Stimulated activated CD4-positive, alpha-beta T cell treated with anti-CD3 and anti-CD28 coated beads, Interleukin-4, amount 100 ng/mL, for 48 hours (primary cell): ENCODE measurements at places on chromosomes 13 and 19.

GRCh38 chr13:22161871-22162270, 491.0 kb downstream of the FGF9 start:
- no peak for DNase-seq

- no peak for DNase-seq
Measured at GRCh38 chr19:2274931-2275535, 6.9 kb downstream of the PEAK3 start.

GRCh38 chr19:35153701-35154524, 622 bp upstream of the FXYD5 start:
- peak; percentile 80 for DNase-seq

DNA sequence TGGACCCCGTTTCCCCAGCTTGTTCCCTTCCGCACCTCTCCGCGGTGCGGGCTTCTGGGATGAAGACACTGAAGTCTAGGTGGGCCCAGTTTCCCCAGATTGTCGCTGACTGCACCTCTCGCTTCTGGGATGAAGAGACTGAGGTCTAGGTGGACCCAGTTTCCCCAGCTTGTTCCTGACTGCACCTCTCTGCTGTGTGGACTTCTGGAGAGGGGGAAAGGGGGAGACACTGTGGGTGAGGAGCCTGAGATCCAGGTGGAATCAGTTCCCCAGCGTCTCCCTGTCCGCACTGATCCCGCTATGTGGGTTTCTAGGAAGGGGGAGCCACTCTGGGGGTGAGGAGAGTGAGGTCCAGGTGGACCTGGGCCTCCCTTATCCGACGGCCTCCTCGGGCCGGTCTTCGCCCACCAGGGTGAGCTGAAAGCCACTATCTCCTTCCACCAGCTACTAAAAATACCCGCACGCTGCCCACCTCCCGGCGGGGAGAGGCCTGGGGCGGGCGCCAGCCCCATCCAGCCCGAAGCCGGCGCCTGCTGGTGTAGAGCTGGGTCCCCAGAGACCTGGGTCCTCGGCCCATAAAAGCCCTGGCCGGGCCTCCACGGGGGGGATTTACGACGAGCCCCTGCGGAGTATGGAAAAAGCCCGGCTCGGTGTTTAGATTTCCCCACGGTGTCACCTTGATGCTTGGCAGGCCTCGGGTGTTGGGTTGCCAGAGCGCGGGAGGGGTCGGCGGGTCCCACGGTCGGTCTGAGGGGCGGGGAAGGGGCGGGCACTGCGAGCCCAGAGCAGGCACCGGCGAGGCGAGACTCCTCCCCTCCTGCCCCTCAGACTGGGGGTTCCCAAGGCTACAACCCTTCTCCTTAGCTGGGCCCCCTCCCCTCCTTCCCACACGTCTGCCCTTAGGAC, 10.6 kb downstream of the FUT6 start:
- DNase-seq, result no peak

DNA sequence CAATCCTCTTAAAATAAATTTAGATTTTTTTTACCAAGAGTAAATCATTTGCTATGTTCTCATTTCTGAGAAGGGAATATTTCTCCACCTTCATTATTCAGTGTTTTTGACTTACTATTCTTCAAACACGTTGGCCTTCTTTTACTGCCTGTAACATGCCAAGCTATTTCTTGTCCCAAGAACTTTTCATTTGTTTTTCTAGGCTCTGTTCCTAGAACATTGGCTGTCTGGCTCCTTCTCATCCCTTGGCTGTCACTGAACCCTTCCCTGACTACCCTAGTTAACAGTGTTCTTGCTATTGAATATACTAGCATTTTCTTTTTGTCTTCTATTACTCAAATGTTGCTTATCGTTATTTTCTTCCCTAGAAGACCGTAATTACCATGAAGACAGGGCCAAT, 248.1 kb downstream of the ITGBL1 start:
- no peak for DNase-seq

DNA sequence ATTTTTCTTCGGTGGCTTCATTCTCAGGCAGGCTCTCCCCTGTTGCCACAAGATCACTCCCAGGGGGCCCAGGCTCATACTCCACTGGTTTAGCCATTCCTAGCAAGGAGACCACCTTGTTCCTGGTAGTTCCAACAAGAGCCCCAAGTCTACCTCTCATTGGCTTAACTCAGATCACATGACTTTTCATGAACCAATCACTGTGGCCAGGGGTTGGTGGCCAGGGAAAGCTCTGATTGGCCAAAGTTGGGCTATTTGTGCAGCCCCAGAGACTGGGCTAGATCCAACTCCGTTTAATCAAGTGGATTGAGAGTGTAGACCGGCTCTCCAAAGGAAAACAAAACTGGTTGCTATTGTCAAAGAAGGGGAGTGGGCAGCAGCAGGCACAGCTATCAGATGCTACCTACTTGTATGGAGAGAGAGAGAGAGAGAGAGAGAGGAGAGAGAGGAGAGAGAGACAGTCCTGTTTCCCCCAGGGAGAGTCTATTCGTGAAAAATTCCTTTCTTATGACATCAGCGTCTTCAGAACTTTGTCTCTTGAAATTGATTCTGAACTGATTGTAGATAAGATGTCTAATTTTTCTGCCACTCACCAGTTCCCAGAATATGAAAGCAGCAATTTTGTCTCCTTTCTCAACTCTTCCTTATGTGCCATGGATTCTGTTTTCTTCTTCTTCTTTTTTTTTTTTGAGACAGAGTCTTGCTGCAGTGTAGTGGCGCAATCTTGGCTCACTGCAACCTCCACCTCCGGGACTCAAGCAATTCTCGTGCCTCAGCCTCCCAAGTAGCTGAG, 5.9 kb downstream of the CEACAM19 start:
- DNase-seq, result no peak

- DNase-seq, result no peak
Measured at GRCh38 chr13:113629866-113630265, 28.1 kb downstream of the ATP4B start.

DNA sequence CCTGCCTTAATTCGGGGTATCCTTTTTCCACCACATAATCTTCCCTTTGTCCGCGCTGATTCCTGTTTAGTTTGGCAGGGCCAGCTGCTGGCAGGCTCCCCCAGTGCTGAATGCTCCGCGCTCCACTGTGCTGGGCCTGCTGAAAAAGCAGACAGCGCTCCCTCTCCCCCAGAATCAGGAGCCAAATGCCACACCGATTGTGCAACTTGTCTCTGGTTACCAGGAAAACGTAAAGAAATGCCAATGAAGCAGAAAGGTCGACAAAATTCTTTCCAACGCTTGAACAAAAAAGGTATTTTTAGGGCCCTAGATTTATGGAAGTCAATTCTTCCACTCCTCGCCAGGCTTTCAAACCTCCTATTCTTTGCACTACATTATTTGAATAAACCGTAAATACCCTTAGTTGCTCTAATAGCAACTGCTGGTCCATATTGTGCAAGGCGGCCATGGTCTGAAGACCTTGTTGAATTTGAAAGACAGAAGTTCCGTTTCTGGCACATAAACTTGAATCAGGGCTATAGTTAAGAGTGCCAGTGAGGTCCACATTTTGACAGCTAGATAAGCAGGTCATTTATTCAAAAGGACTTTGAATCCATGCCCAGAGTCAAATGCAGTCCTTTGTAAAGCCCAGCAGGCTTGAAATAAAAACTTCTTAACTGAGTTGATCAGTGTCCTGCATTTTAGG, 206.7 kb upstream of the RFC3 start:
- no peak for DNase-seq

DNA sequence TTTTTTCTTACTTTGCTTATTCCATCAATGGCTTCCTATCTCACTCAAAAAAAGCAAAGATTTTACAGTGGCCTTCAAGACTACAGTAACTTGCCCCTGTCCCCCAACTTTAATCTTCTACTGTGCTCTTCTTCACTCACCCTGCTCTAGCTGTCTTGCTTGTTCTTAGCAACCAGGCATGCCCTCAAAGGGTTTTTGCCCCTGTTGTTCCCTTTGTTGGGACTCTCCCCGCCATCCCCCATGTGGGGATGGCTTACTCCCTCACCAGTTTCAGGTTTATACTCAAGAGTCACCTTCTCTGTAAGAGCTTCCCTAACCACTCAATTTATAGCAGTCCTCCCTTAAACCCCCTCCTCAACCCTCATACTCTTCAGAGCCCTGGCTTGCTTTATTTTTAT, 5.4 kb downstream of the MTMR6 start:
- no peak for DNase-seq

GRCh38 chr19:33052352-33052972, 12.2 kb downstream of the RHPN2 start:
- DNase-seq, result no peak

- DNase-seq, result no peak
Measured at GRCh38 chr13:22232186-22232585, 561.3 kb downstream of the FGF9 start.

- no peak for DNase-seq
Measured at GRCh38 chr13:93039131-93039530, 187.5 kb upstream of the GPC6 start.

- DNase-seq, result no peak
Measured at GRCh38 chr13:91119643-91120042, 227.8 kb upstream of the MIR17HG start.

- no peak for DNase-seq
Measured at GRCh38 chr19:3033595-3034405, 4.7 kb upstream of the TLE2 start.

DNA sequence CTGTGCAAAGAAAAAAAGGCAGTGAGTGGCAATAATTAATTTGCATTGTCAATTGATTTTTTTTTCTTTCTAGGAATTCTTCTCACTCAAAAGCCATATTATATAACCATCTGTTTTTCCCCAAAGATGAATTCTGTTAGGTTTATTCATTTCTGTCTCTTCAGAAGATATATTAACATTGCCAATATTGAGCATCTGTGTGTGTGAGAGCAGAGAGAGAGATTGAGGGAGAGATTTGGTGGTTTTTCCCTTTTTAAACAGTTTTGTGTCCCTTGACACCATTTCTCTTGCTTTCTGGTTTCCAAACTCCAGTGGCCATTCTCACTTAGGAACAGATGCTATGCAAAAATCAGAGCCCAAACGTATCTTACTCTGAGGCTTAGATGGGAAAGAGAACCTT, 112.5 kb downstream of the LACC1 start:
- DNase-seq, result no peak

DNA sequence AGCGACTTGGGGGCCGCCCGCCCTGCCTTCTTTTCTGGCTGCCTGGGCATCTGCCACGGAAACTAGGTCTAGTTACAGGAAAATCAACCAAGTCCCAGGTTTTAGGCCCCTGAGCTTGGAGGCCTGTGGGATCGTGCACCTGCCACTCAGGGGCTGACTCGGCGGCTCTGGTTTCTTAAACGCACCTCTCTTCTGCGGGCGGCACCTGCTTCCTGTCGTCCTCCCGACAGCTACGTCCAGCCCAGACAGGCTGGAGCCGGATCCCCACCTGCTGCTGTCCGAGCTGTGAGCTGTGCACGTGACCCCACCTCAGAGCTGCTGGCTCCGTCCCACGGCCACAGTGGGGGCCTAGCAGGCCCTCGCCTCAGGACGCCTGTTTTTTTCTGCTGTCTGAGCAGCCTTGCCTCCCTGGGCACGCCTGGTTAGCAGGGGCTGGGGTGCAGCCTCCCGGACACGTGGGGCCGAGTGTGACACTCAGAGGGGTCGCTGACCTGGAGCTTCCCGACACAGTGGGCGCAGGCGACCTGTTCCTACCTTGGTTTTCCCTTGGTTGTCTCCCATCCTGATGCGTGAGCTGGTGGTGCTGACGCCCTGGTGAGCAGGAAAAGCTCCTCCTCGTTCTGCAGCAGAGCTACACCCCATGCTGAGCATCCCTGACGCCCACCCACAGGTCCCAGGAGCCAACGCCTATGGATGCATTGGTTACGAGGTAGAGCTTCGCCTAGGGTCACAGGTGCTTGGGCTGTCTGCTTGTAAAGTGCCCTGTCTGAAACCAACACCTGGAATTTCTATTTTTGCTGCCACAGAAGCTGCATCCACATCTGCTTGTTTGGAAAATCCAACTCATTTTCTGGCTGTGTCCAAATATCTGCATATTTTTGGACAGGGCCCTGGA, 17.5 kb downstream of the TMEM255B start:
- DNase-seq, result no peak

DNA sequence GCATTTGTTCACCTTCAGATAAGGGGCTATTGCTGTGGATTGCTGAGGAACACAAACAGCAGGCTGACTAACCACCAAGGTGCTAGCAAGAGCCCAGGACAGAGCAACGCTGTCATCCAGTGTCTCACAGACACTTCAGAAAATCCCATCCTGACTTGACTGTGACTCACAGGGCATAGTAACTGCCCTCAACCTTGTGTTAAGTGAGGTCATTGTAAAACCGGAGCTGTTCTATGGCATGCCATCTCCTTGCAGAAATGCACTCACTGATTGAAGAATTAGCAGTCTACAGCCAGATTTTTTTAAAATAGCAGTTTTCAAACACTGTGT, 51.1 kb downstream of the TNFRSF19 start:
- peak; percentile 1 for DNase-seq

- DNase-seq, result no peak
Measured at GRCh38 chr13:20358022-20358421, 125.9 kb upstream of the GJB6 start.

- DNase-seq, result peak; percentile 27
Measured at GRCh38 chr19:57103573-57104277, 16.1 kb upstream of the USP29 start.

- DNase-seq, result no peak
Measured at GRCh38 chr13:98940325-98941001, 37.4 kb downstream of the DOCK9 start.

DNA sequence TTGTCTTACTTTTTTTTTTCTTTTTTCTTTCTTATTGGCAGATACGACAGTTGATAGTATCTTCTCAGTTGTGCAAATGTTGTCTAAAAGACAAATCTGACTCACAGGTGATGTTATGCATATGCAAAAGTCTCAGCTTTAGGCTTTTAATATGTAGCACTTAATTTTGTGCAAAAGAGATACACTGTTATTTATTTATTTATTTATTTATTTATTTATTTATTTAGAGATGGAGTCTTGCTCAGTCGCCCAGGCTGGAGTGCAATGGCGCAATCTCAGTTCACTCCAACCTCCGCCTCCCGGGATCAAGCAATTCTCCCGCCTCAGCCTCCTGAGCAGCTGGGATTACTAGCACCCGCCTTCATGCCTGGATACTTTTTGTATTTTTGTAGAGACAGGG, 383.9 kb upstream of the PCDH9 start:
- DNase-seq, result no peak

DNA sequence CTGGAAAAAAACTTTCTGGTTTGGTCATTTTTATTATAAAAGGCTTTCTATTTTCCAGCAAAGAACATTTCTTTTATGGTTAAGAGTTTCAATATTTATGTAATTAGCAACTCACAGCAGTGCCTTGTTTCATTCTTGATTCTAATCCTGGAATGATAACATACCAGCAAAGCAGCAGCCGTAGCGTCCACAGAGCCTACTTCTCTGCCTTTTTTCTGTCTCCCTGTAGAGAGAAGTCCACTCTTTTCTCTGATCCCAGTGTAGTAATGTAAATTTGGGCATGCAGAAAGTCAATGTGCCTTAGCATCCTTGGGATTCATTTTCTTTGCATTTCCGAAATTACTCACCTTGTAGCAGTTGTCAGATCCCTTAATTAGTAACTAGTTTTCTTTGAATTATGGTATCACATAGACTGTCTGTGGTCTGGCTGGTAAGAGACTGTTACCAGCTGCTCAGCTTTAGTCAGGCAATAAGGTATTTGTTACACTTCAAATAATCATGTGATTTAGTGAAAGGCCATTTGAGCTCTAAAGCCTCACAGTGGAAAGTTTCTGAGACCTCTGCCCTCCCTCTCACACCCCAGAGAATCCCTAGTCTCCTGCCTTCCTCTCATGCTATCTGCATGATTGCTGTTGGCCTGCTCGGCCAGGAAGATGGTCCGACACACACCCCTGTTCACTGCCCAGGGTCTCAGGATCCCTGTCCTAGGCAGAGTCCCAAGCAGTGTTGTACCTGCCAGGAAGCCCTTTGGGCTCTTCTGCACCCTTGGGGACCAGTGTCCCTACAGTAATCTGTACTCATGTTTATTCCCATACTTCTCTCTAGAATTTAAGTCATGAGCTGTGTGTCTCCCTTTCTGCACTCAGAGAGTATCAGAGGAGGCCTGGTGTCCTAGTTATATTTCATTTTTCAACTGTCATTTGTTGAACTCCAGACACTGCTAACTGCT, 86.3 kb downstream of the LRCH1 start:
- DNase-seq, result no peak
